ENCODE measurements at places on chromosomes 6 and 20.

DNA sequence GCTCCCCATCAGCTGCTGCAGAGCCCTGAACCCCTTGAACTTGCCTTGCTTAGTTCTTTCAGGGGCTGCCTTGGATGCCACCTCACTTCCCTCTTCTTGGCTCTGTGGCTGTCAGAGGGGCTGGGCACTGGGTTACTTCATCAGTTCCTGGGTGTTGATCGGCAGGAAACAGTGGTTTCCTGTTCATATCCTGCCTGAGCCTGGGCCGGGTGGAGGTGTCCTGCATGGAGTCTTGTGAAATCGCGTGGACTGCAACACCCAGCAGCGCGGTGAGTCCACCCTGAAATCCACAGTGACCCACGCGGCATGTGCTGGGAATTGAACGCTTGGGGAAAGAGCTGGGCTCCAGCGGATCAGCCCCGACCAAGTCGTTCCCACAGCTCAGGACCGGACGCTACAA is 97.5 kb downstream of the CDH26 start:
- DNase-seq: peak; percentile 93

- DNase-seq: no peak
Observed at GRCh38 chr6:71248306-71248765, 40.3 kb upstream of the OGFRL1 start.

- DNase-seq: no peak
Observed at GRCh38 chr20:48482790-48483189, 345.0 kb downstream of the PREX1 start.

DNA sequence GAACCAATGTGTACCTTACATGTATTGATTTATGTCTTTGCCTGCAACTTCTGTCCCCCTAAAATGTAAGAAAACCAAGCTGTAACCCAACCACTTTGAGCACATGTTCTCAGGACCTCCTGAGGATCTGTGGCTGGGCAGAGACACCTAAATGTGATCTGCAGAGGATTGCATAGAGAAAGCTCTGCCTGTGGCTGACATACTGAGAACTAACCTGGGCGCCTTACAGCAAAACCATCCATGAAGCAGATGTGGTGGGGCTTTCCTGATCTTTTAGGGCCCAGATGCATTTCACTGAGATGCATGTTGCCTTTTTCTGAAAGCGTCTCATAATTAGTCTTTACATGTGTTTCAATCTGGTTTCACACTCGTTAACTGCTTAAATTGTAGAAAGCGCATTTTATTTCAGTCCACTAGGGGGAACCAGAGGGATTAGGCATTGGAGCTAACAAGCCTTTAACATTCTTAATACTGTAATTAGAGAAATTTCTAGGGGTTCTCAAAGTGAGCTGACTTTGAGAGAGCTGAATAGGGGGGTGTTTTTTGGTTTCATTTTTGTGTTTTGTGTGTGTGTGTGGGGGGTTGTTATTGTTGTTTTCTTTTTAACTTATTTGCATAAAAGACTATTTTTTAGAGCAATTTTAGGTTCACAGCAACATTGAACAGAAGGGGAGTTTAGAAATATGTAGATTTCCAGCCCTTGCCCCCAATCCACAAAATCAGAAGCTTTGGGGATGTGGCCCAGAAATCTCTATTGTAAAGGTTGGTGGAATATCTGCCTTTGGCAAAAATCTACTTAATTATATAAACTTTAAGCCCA is 50.9 kb upstream of the FAM184A start:
- no peak for DNase-seq

DNA sequence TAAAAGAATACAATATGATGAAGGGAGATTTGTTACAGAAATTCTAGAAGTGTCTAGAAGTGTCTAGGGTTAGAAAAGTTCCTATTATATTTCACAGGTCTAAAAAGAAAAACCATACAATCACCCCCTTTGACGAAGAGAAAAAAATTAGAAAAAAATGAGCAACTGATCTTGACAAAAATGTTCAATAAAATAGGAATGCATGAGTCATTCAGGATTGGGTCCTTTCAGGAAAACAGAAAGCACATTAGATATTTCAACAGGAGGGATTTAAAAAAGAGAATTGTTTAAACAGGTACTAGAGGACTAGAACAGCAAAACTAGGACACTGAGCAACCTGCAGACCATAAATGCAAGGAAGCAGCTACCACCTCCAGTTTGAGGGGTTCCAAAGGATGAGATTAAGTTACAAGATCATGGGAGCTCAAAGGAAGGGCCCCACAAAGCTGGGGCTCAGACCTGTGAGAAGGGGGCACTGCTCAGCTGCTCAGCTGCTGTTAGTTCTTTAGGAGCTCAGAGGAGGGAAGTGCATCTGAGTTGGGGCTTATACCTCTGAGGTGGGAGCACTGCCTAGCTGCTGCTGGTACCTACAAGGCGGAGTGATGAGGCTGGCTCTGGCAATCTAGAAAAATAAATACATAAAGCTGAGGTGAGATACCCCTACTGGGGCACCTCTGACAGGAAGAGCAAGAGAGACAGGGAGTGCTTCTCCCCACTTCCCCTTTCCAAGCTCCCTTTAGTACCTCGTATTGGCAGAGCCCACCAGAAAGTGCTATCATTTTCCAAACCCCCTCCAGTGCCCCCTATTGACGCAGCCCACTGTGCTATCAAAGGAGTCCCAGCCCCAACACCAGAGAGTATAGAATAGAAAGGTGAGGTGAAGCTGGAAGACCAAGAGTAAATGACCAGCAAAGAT is 27.1 kb upstream of the BEND6 start:
- DNase-seq: no peak

DNA sequence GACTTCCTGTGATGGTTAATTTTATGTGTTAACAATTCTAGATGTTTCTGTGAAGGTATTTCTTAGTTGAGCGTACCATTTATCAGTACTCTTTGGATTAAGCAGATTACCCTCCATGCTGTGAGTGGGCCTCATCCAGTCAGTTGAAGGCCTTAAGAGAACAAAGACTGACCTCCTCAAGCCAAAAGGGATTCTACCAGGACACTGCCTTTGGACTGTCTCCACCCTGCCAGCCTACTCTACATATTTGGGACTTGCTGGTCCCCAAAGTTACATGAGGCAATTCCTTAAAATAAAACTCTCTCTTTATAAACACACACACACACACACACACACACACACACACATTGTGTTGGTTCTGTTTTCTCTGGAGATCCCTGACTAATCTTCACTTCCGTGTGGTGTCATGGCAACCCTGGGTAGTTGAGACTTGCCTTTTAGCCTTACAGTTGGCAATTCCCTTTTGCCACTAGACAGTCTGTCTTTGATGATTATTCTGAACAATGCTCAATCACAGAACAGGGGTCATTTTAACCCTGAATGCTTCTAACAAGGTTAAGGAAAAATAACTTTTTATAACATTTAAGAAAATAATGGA is 32.2 kb downstream of the MRAP2 start:
- no peak for DNase-seq

- no peak for DNase-seq
Observed at GRCh38 chr6:14094721-14095120, 22.9 kb upstream of the CD83 start.

- DNase-seq: no peak
Observed at GRCh38 chr6:154468760-154469159, 41.7 kb downstream of the CNKSR3 start.

DNA sequence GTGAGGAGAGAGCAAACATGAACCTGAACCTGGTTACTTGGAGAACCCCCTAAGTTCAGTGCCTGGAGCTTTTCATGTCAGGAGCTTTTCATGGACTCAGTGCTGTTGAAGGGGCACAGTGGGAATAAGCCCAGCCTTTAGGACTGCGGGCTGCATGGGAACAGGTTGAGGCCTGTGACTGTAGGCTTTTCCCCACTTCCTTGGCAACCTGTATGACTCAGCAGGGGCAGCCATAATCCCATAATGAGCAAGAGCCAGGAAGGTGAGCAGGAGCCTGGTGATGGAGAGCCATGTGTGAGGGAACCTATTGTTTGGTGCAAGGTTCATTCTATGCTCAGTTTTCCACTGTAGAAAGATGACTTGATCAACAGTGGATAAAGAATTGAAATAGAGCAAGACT is 23.4 kb downstream of the MEP1A start:
- DNase-seq: no peak

DNA sequence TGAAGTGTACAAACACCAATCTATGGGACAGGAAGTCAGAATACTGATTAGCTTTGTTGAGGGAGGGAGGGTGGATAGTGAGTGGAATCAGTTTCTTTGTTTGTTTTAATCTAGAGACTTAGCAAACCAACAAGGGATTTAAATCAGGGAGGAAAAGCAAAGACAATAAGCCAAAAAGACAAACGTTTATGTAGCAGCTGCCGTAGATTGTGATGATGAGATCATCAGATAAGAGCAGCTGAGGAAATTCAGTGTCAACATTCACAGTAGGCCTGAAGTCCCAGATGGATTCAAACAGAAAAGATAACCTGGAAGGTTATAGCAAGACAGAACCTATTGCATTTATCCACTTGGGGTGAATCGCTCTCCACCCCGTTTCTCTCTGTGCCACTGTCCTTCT is 104.9 kb upstream of the SYNDIG1 start:
- DNase-seq: no peak

DNA sequence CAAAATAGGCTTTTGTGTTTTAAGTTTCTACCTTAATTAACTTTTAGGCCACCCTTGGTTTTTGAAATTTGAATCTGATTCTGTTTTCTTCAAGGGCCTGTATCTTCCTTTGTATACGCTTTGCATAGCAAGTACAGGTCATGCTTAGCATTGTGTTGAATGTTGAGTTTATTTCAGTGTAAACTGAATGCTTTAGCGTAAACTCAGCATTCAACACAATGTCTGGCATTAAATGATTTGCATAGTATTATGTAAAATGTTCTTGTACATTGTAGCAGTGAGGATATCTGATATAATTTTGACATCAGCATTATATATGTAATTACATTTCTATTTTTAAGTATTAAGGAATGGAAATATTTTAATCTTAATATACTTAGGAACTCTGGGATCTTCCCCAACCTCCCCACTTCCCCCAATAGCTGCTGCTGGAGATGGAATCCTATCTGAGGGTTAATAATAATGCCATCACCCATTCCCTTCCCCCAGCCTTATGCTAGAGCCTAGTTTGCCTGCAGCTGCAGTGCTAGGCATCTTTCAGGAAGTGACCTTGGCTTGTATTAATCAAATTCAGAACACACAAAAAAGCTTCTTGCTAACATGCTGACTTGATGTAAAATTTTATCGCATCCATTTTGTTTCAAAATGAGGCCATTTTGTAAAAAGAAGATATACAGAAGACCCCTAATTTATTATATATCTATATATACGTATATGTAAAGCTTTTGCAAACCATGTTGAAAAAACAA is 73.1 kb downstream of the NCOA3 start:
- DNase-seq: no peak

- no peak for DNase-seq
Observed at GRCh38 chr6:95905132-95905531, 110.6 kb upstream of the FUT9 start.

- no peak for DNase-seq
Observed at GRCh38 chr6:125821825-125822281, 31.1 kb downstream of the NCOA7 start.

GRCh38 chr20:40582531-40582930 is 106.5 kb downstream of the MAFB start:
- no peak for DNase-seq

GRCh38 chr6:33391922-33392594 is 435 bp downstream of the KIFC1 start:
- DNase-seq: no peak

DNA sequence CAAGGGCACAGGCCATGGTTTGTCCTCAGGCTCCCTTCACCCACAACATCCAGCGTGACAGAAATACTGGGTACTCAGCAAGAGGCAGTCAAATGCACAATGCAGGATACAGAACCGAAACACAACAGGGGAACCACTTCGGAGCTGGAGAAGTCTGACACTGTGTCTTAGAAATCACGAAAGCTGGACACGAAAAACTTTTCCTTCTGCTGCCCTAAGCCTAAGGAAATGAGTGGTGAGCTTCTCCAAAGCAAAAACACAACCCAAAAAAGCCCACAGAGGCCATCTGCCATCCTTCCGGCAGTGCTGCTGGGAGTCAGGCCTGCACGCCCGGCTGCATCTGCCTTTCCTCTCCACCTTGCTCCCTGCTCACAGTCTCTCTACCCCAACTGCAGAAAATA is 106.3 kb downstream of the SLC23A2 start:
- DNase-seq: no peak

- no peak for DNase-seq
Observed at GRCh38 chr6:110512991-110513390, 36.6 kb upstream of the SLC22A16 start.

DNA sequence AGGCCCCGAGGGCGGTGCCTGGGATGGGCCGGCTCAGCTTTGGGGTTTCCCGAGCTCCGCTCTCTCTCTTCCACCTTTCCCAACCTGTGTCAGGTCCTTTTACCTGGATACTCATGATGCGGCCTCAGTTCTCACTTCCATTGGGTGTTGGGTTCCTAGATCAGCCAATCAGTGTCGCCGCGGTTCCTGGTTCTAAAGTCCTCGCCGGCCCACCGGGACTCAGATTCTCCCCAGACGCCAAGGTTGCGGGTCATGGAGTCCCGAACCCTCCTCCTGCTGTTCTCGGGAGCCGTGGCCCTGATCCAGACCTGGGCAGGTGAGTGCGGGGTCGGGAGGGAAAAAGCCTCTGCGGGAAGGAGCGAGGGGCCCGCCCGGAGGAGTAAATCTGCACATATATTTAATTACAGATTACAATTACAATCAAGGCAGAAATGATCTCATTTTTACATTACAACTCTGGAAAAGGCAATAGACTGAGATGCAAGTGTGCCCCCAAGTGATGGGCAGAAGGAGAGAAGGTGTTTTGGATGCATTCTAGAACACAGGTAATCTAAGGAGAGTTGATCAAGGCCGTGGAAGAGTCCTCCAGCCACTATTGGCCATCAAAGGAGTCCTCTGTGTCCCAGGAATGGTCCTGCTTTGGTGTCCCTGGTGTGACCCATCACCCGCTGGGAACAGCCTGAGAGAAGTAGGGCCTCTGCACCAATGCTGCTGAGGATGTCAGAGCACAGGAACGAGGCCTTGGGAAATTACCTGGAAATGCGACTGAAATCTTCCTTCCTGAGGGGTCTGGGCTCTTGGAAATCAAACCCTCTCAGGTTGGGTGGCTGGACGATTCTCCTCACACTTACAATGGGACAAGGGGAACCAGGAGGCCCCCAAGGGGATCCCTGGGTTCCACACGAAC is 34.7 kb upstream of the MICB start:
- DNase-seq: peak; percentile 93

- no peak for DNase-seq
Observed at GRCh38 chr20:62244644-62245108, 6.4 kb downstream of the OSBPL2 start.

- DNase-seq: no peak
Observed at GRCh38 chr6:116631379-116631990, 15.2 kb downstream of the RSPH4A start.

- no peak for DNase-seq
Observed at GRCh38 chr6:83183082-83183828, 9.8 kb downstream of the PGM3 start.

DNA sequence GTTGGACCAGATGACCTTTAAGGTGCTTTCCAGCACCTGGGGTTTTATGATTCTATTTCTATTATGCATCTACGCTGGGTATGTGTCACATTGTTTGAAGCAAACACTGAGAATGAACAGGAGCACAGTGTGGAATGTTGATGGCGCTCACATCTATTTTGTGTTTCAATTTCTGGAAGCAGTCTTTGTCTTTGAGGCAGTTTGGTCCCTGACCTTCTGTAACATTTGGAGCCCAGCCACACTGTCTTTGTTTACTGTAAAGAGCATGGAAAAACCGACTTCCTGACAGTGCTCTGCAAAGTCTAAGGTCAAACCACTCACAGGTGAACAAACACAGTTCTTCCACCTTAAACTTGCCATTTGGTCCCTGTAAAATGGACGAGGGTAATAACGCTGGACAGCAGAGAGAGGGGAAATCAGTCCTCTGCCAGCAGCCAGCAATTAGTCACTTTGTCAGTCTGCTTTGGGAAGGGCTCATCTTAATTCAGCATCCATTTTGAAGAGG is 155.5 kb downstream of the PRL start:
- no peak for DNase-seq
